ENCODE measurements at places on chromosomes 12 and 14. TPM values are rescaled to one million over a fixed set of nuclear protein-coding genes. Genes with fewer than 3 reads are reported as not detected.

HOXC10 gene
- 62.0 TPM for total RNA-seq

MYBPC1 gene
- total RNA-seq, result 4,088 TPM

COCH gene
- 1.4 TPM for total RNA-seq

- H3K4me3 ChIP-seq, result no peak overlapping the region
- no peak for DNase-seq
- H3K36me3 ChIP-seq, result no peaks in the 10 kb centered on the region
- peaks cover 29% of the 10 kb centered on the region for H3K4me1 ChIP-seq
These were observed 15.8 kb downstream of the FOXN3 start for GRCh38 chr14:89401241-89401640.

DNA sequence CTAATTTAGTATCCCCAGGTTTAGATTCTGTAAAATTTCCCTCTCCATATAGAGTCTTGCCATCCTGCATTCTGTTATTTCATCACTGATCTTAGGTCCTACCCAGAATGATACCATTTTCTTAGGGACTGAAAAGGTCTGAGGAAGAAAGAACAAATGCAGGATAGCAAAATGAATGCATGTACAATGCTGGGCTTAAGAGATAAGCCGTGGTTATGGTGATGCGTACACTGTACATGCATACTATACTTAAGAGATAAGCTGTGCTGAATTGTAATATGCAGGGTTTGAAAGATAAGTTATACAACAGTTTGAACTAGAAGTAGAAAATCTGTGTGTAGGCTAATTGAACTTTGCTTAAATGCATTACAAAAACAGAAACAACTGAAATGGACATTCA, 416.2 kb downstream of the C12orf50 start:
- H3K27ac ChIP-seq, result no peak overlapping the region
- no peak for DNase-seq
- no peaks in the 10 kb centered on the region for H3K36me3 ChIP-seq
- no peaks in the 10 kb centered on the region for H3K4me1 ChIP-seq
- no peak overlapping the region for H3K4me3 ChIP-seq

DNA sequence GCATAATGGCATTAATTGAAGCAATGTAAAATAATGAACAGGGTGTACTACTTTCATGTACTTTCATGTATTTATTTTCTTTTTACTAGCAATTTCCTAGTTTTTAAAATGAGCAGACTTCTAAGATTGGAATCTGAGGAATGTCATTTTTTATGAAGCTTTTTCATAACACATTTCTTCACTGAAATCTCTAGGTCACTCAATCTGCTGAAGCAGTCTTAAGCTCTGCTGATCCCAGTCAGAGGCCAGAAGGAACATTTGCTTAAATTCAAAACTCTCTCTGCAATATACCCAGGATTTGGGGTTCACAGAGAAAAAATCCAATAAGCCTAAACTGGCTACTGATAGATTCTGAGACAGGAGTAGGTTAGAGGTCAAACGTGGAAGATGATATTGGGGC, 73.6 kb upstream of the CNTN1 start:
- no peaks in the 10 kb centered on the region for H3K4me1 ChIP-seq
- H3K27me3 ChIP-seq, result no peaks in the 10 kb centered on the region
- H3K27ac ChIP-seq, result no peak overlapping the region
- no peaks in the 10 kb centered on the region for H3K36me3 ChIP-seq

DNA sequence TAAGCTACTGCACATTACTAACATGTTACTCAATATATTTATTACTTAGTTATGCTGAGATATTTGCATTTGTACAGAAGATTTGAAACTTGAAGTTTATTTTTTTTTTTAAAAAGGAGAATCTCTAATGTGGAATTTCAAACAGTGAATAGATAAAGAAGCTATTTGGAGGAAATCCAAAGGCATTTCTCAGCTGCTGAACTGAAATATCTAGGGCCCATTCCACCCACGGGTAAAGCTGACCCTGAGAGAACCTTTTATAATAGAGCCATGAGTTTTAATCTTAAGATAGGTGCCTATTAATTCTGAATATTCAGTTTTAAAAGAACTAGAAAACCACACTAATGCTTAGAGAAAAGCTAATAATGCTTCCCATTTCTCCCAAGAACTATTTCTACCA, 225.4 kb upstream of the CAND1 start:
- no peak for DNase-seq
- H3K36me3 ChIP-seq, result no peaks in the 10 kb centered on the region
- no peaks in the 10 kb centered on the region for H3K4me1 ChIP-seq
- H3K27me3 ChIP-seq, result no peaks in the 10 kb centered on the region

GRCh38 chr14:104473649-104474494, 105.7 kb upstream of the C14orf180 start:
- no peak overlapping the region for H3K4me3 ChIP-seq
- no peak overlapping the region for H3K27ac ChIP-seq
- peaks cover 5% of the 10 kb centered on the region for H3K27me3 ChIP-seq
- H3K36me3 ChIP-seq, result no peaks in the 10 kb centered on the region
- no peak for DNase-seq

DNA sequence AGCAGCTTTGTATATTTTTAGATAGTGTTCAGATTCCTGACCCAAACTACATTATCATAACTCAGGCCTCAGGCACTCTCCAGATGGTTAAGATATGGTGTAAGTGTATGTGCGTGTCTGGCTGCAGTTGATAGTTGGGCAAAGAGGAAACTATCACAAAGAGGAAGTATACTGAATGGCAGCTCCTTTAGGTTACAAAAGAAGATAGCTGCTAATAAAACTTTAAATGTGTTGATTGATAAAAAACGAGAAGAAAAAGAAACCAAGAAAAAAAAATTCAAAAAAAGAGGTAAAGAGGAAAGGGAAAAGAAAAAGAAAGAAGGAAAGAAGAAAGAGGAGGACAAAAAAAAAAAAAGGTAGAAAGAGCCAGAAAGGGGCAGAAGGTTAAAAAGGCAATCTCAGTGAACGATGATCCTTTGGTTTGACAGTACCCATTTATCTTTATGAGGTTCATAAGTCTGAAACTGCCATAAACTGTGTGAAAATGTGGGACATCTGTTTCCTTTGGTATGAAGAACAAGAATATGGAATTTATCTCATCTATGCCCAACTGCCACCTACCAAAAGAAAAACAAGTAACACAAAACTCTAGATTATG, 42.2 kb downstream of the TAOK3 start:
- H3K4me1 ChIP-seq, result peaks cover 18% of the 10 kb centered on the region
- no peaks in the 10 kb centered on the region for H3K36me3 ChIP-seq
- no peaks in the 10 kb centered on the region for H3K27me3 ChIP-seq

- H3K36me3 ChIP-seq, result no peaks in the 10 kb centered on the region
- H3K4me1 ChIP-seq, result peaks cover 24% of the 10 kb centered on the region
- no peak for DNase-seq
- no peak overlapping the region for H3K4me3 ChIP-seq
- no peaks in the 10 kb centered on the region for H3K27me3 ChIP-seq
These were observed 63.2 kb upstream of the IFNG-AS1 start for GRCh38 chr12:67926063-67926462.

- H3K4me3 ChIP-seq, result no peak overlapping the region
- H3K4me1 ChIP-seq, result no peaks in the 10 kb centered on the region
- H3K27me3 ChIP-seq, result peaks cover 3% of the 10 kb centered on the region
- no peak for DNase-seq
These were observed 266.8 kb upstream of the FKBP4 start for GRCh38 chr12:2528001-2528400.

DNA sequence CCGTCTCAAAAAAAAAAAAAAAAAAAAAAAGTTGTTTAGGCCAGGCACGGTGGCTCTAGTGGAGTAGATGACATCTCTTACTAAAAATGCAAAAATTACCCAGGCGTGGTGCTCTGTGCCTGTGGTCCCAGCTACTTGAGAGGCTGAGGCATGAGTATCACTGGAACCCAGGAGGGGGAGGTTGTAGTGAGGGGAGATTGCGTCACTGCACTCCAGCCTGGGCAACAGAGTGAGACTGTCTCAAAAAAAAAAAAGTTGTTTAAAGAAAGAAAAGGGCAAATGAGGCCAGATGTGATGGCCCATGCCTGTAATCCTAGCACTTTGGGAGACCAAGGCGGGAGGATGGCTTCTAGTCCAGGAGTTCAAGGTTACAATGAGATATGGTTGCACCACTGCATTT, 36.6 kb upstream of the SPPL3 start:
- no peak overlapping the region for H3K4me3 ChIP-seq
- H3K4me1 ChIP-seq, result no peaks in the 10 kb centered on the region
- peaks cover 3% of the 10 kb centered on the region for H3K27me3 ChIP-seq

GRCh38 chr12:122846622-122847515, 11.6 kb downstream of the HIP1R start:
- no peaks in the 10 kb centered on the region for H3K36me3 ChIP-seq
- H3K27me3 ChIP-seq, result no peaks in the 10 kb centered on the region
- no peaks in the 10 kb centered on the region for H3K4me1 ChIP-seq
- H3K27ac ChIP-seq, result no peak overlapping the region

DNA sequence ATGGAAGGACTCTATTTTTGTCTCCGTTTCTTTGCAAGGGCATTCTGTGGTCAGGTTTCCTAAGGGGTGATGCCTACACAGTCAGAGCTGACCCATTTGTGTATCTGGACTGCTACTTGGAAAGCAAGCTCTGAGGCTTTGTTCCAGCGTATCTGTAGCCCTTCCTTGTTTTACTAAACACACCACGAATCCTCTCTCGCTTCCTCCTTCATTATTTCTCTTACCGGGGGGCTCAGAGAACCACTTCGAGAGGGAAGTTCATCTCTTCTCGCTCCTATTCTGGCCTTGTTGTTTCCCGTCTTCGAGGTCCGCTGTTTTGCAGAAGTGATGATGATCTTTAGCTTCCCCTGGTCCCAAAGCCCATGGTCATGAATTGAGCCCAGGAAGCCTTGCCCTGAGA, 164.7 kb downstream of the SSPN start:
- H3K4me1 ChIP-seq, result no peaks in the 10 kb centered on the region
- no peaks in the 10 kb centered on the region for H3K36me3 ChIP-seq
- no peaks in the 10 kb centered on the region for H3K27me3 ChIP-seq
- H3K27ac ChIP-seq, result no peak overlapping the region
- no peak for DNase-seq

GRCh38 chr14:32397861-32398640, 69.0 kb downstream of the AKAP6 start:
- no peaks in the 10 kb centered on the region for H3K36me3 ChIP-seq
- no peak overlapping the region for H3K4me3 ChIP-seq
- no peak for DNase-seq
- no peaks in the 10 kb centered on the region for H3K27me3 ChIP-seq

All from psoas muscle (tissue), 8 donors.